Activated CD4-positive, CD25-positive, alpha-beta regulatory T cell treated with anti-CD3 and anti-CD28 coated beads, Interleukin-2, amount 50 U/mL, for 16 hours (primary cell): ENCODE measurements at places on chromosomes 7 and 10.

- no peak for DNase-seq
Measured at GRCh38 chr10:23499372-23500132, 60.7 kb downstream of the OTUD1 start.

DNA sequence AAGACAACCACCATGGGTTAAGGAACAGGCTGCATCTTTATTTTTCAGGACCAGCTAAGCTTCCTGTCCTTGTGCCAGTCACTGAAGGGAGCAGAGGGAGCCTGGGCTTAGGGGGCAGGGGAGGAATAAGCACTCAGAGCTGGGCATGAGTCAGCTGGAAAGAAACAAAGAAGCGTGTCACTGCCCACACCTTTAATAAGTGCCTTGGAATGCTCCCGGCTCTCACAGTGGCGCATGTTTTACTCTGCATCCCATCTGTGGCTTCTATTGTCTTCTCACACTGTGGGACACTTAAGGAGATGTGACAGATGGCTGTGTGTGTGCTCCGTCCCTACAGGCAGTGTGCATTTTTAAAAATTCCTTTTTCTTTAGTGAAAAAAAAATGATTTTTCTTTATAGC, 71.7 kb downstream of the MTURN start:
- DNase-seq: no peak

GRCh38 chr7:7122701-7123281, 59.6 kb upstream of the C1GALT1 start:
- no peak for DNase-seq

GRCh38 chr7:153100691-153101237, 341.2 kb downstream of the ACTR3B start:
- no peak for DNase-seq

DNA sequence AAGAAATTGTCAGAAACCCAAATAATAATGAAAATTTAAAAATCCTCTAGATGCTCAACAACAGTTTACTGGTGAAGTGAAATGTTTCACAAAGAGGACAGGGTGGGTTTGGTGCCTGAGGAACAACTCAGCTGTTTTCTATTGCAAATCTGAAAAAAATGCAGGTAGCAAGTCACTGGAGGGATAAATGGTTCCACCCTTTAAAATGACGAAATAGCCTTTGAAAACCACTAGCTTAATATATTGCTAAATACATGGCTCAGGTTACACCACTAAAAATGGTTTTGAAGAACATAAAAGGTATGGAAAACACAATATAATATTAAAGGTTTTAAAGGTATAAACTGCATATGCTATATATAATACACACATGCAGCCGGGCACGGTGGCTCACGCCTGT, 69.5 kb downstream of the LMBR1 start:
- DNase-seq: no peak

- no peak for DNase-seq
Measured at GRCh38 chr10:75292794-75293445, 57.2 kb upstream of the COMTD1 start.

GRCh38 chr7:155533827-155534690, 12.3 kb downstream of the CNPY1 start:
- no peak for DNase-seq

- no peak for DNase-seq
Measured at GRCh38 chr7:48759431-48760080, 164.8 kb upstream of the CDC14C start.

DNA sequence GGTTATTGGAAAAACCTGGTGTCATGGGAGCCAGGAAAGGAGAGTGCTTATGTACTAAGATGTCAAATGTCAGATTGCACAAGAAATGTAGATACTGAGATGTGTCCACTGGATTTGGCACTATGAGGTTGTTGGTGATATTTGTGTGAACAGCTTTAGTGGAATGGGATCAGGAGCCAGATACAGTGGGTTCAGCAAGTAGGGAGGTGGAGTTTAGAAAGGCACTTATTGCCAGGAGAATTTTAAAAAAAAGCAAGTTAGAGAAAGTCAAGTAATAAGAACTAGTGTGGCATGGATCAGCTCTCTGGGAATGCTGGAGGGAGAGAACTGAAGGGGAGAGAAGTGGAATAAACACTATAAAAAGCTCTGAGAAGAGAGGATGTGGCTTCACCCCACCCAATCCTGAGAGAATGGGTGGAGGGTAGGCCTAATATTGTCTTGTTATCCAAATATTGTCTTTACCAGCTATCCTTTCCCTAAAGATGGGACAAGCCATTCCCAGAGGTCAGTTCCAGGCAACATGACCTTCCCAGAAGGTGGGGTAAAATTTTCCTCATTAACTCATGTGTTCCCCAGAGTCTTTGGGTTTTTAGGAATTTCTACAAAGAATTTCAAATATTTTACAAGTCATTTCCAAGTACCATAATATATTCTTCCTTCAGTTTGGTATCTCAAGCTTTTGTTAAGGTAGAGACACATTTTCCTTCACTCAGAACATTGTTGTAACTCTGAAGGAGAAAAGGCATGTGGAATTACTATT, 42.3 kb downstream of the ENTPD1 start:
- no peak for DNase-seq

DNA sequence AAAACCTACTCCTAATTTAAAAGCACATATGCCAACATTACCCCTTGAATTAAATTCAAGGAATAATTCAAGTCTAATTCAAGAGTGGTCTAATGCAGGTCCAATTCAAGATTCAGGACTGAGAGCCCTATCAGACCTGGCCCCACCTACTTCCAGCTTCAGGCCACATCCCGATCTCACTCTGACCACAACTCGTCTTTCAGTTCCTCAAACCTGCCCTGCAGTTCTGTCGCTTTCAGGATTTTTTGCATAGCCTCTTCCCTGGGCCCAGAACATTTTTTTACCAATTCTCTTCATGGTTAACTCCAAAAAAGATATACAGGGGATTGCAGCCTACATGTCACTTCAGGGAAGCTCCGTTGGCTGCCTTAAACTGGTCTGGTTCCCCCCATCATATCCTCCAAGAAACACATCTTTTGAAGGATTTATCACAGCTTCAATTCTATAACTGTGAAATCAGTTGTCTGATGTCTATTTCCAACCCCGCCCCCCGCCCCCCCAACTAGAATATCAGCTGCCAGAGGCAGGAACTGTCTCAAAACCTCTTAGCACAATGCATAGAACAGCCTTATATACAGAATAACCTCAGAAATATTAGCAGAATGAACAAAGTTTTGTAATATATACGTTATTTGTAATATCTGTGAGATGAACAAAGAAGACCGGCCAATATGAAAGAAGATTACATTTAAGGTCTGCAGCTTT, 20.8 kb downstream of the CCDC6 start:
- no peak for DNase-seq

DNA sequence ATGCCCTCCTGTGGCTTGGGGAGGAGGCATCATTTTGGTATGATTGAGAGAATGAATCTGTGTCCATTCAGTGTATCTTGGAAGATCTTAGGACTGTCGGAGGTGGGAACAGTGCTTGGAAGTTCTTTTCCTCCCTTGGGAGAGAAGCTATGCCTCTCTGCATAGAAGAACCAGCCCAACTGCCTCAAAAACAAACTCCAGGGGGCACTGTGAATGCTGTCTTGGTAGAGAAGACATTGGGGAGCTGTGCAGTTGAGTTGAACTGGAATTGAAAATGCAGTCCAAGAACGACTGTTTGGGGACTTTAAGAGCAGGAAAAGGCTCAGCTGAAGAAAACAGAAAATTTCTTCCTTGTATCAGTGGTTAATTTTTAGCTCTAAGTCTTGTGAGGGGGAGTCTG, 4.9 kb upstream of the GJD4 start:
- DNase-seq: no peak

GRCh38 chr10:100631192-100631591, 95.4 kb downstream of the HIF1AN start:
- no peak for DNase-seq

- no peak for DNase-seq
Measured at GRCh38 chr10:112565434-112566053, 118.5 kb downstream of the VTI1A start.

GRCh38 chr10:79239275-79239779, 107.9 kb upstream of the PPIF start:
- DNase-seq: no peak

GRCh38 chr10:52252307-52252706, 61.8 kb upstream of the DKK1 start:
- DNase-seq: no peak

- DNase-seq: no peak
Measured at GRCh38 chr7:29224726-29225125, 30.2 kb downstream of the CHN2 start.

DNA sequence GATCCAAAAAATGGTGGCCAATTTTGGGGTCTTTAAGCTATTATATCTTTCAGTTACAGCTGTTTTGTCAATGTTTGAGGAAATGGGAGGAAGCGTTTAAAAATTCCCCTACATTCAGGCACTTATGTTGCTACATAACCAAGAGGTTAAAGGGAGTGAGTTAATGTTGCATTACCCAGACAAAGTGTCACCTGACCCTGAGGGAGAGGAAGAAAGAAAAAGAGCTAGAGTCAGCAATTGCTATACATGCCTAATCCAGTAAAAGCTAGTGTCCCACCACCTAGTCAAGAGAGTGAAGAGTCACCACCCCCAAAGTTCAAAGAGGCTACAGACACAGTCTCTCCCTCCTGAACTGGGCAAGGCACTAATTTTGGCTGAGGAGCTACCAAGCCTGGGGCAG, 69.5 kb upstream of the ZNF92 start:
- DNase-seq: no peak

DNA sequence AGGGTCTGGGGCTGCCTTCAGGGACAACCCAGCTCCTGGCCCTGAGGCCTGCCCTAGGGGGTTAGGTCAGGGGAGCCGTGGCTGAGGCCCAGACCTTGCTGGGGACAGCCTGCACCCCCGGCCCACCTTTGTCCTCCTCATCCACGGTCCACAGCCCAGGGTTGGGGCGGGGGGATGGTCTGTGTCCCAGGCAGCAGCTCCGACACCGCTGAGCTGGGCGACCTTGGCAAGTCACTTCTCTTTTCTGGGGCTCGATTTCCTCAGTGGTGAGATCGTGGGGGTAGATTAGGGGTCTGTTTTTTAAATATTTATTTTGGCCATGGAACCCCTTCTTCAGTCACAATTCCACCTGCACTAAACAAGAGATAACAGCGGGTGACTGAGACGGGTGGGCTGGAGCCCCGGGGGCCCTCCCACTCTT, 30.9 kb downstream of the DNAJB12 start:
- no peak for DNase-seq

- no peak for DNase-seq
Measured at GRCh38 chr7:87785368-87785995, 90.7 kb downstream of the SLC25A40 start.

- DNase-seq: no peak
Measured at GRCh38 chr7:72190919-72191318, 221.2 kb downstream of the CALN1 start.

GRCh38 chr7:113267885-113268284, 149.5 kb upstream of the SMIM30 start:
- DNase-seq: no peak

GRCh38 chr7:118878336-118878735, 653.8 kb downstream of the ANKRD7 start:
- DNase-seq: no peak

DNA sequence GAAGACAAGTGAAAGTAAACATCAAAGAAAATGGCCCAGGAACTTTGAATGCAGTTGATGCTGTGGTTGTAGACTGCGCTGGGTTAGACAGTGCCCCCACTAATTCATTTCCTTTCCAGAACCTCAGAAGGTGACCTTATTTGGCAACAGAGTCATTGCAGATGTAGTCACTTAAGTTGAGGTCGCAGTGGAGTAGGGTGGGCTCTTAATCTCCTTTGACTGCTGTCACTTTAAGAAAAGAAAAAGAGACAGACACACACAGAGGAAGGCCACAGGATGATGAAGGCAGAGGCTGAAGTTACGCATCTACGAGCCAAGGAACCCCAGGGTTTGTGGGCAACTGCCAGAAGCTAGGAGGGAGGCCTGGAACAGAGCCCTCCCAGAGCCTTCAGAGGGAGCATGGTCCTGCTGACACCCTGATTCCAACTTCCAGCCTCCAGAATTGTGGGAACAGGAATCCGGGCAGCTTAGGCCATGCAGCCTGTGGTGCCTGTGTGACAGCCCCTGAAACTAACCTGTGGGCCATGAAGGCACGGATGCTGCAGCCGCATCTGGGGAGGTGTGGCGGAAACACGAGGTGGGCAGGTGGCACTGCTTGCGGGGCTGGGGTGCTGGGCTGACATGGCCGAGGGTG, 107.6 kb downstream of the PRKAG2 start:
- no peak for DNase-seq

DNA sequence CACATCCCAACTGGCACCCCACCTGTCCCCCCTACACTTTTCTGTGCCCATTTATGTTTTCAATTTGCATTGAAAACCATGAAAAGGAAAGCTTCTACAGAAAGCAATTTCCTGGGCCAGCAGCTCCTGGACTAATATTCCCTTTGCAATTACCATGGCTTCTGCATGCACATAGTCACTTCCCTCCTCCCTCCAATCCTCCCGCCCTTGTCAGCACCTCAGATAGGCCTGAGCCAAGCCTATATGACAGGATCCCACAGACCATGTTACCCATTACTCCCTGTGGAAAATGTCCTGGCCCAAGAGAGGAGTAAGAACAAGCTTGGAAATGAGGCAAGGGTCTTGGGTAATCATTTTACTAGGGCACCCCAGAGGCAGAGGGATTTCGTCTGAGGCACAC, 38.1 kb downstream of the FBXW4 start:
- DNase-seq: no peak

GRCh38 chr10:63252095-63252762, 119.1 kb downstream of the NRBF2 start:
- DNase-seq: no peak

DNA sequence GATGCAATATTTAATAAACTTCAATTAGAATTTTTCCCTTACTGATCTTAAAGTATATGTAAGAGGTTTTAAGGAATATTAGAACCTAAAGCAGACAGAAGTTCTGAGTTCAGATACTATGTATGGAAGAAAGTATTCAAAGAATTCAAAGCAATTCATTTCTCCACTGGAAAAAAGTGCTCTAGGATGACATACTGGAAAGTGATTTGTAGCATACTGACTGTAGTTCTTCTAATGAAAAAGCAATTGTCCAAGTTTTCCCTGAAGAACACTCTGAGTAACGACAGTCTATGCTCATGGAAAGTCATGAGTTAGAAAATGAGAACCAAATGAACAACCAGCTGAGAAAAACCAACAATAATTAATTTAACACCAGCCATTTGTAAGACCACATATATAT, 180.8 kb upstream of the SLC26A5 start:
- DNase-seq: no peak

DNA sequence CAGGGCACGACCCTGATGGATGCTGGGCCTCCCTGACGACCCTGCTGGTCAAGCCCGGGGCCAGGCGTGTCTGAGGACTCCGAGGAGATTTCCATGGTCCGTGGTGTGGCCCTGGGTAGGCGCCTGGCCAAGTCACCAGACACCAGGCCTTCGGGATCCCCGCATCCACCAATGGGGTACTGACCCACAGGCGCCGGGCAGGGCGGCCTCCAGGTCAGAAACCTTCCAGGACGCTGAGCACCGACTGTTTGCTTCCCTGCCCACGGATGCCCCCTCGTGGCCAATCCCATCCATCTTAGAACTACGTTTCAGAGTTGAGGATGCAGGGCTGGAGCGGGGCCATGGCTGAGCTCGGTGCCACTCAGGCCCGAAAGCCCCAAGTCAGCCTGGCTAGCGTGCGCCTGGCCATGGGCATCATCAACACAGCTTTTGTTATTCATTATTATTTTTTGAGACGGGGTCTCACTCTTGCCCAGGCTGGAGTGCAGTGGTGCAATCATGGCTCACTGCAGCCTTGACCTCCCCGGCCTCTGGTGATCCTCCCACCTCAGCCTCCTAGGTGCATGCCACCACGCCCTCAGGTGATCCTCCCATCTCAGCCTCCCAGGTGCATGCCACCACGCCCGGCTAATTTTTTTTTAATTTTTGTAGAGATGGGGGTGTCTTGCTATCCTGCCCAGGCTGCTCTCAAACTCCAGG, 7.1 kb upstream of the AMZ1 start:
- DNase-seq: peak; percentile 16

GRCh38 chr10:124447751-124448466, 1.9 kb downstream of the NKX1-2 start:
- no peak for DNase-seq
